KBM-7 (cell line): ENCODE measurements at places on chromosomes 13 and 19.

DNA sequence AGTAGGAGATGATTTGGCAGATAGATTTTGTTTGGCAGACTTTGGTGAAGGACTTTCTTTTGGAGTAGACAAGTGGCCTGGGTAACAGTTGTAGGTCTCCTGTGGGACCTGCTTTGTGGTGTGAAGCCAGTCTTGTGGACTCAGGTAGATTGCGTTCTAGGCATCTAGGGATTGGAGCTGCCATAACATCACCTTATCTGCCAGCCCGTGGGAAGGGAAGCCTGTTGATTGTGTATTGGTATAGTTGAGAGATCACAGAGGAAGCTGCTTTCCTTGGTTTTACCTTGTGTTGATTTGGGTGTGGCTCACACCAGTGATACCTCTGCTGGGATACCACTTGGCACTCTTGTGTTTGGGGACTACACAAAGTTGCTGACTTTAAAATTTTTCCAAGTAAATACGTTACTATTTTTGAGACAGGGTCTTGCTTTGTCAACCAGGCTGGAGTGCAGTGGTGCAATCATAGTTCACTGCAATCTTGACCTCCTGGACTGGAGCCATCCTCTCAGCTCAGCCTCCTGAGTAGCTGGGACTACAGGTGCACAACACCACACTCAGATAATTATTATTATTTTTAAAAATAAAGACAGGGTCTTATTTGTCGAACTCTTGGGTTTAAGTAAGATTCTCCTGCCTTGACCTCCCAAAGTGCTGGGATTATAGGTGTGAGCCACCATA lies 7.8 kb downstream of the HNRNPM start:
- no peak for DNase-seq

- DNase-seq, result no peak
These were observed 63.5 kb upstream of the GPR183 start for GRCh38 chr13:99370481-99371275.

GRCh38 chr19:39341129-39341718 lies 997 bp upstream of the SAMD4B start:
- DNase-seq, result peak; percentile 38

GRCh38 chr13:88483202-88483601 lies 812.0 kb downstream of the SLITRK5 start:
- DNase-seq, result no peak

DNA sequence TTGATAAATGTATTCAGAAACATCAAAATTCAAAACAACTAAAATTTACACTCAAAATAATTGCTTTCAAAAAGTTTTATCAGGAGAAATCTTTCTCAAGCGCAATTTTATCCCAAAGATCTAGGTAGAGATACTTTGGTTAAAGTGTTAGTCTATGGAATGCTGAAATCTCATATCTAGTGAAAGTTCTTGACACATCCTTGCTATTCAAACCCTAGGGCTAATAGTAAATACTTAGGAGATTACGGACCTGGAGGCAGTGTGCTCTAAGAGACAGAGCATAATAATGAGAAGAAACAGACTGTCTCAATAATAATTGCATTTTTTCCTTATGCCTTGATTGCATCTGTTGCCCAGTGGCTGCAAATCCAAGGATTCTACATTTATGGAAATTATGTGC lies 330.8 kb downstream of the DACH1 start:
- no peak for DNase-seq

DNA sequence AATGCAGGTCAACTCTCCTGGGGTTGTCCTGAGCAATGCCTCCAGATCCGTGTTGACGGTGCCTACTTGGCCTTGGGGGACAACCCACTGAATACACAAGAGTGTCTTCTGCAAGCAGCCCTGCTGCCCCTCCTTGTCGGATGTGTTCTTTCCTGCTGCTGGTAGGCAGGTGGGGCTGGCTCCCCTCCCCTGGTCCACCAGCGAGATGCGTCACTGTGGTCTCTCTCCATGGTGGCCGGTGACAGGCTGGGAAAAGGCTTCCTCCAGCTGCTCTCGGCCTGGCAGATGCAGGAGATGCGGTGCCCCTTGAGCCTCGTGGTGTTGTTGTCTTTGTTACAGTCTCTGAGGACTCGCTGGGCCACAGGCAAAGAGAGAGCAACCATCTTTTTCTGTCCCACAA lies 84.9 kb downstream of the RGCC start:
- no peak for DNase-seq

GRCh38 chr13:63110466-63110865 lies 1694.8 kb upstream of the PCDH20 start:
- DNase-seq, result no peak

DNA sequence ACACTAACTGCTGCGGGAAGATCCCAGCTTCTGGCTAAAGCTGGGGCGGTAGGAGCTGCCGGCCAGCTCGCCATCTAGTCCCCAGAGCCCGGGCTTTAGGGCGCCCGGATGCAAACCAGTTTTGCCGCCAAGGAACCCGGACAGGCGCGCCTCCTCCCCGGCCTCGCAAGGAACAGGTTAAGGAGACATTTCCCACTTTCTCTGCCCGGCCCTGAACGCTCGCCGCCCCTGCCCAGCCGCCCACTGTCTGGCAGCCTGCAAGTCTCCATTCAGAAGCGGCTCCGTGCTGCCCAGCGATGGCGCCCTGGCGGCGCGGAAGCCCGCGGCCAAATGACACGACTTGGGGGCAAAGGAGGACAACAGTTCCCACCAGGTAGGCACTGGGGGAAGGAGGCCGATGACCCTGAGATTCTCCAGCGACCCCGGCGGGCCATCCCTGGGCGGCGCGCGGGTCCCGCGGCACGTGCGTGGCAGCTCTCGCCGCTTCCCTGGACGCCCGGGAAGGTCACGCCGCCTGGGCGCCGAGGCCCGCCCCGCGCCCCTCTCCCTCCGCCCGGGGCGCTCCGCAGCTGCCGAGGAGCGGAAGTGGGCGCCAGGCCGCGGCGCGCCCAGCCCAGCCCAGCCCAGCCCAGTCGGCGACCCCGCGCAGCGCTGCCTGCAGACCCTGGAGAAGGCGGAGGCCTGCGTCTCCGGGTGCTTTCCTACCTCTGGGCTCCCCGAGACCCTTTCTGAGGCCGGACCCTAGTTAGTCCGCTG lies 42.2 kb upstream of the HNRNPA1L2 start:
- peak; percentile 62 for DNase-seq

- DNase-seq, result no peak
These were observed 5.3 kb upstream of the ZNF613 start for GRCh38 chr19:51921949-51922348.

DNA sequence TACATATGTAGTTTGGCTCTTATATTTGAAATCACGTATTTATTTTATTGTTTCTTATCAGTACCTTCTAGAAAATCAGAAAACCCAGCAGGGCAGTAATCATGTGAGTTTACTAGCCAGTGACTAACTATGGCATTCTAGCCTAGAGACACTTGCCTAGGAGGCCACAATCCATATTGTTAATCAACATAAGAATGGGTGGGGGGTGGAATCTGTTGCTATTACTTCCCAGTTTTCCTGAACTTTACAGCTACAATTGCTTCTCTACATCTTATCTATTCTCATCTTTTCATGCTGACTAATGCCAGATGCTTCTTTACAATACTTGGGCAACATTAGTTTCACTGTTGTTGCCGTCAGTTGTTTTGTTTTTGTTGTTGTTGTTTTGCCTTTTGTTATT lies 18.7 kb upstream of the ATXN8OS start:
- DNase-seq, result no peak

GRCh38 chr13:79271616-79272015 lies 134.4 kb downstream of the RBM26 start:
- DNase-seq, result no peak
